ENCODE measurements at places on chromosomes 6 and 20.

DNA sequence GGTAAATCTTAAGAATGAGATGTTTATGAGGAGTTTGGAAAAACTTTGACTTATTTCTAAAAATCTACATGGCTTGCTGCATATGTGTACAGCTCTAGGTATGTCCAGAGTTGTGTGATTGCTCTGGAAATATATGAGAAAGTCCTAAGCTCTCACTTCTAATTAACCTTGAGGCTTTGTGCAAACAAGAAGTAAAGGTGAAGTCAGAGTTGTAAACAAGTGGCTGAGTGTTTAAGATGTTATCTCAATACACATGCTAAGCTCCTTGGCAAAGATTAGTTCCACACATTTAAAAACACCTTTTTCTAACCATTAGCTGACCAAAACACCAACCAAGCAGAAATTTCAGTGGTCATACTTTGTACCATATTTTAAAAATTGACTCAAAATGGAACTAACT lies 684.2 kb downstream of the HTR1B start:
- no peak for DNase-seq

DNA sequence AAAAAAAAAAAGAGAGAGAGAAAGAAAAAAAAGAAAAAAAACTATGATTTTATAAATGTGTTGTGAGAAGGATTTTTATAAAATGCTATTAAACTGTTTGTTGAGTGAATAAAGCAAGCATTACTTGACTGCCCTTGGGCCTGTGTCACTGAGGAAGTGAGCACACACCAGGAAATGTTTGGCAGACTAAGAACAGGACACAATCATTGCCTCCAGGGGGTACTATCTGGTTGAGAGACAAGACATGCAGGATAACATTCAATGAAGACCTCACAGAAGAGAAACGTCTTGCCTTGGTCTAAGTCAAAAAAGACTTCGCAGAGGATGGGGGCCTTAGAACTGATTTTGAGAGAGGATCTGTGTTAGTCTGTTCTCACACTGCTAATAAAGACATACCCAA lies 40.6 kb downstream of the MTFR2 start:
- DNase-seq = no peak

DNA sequence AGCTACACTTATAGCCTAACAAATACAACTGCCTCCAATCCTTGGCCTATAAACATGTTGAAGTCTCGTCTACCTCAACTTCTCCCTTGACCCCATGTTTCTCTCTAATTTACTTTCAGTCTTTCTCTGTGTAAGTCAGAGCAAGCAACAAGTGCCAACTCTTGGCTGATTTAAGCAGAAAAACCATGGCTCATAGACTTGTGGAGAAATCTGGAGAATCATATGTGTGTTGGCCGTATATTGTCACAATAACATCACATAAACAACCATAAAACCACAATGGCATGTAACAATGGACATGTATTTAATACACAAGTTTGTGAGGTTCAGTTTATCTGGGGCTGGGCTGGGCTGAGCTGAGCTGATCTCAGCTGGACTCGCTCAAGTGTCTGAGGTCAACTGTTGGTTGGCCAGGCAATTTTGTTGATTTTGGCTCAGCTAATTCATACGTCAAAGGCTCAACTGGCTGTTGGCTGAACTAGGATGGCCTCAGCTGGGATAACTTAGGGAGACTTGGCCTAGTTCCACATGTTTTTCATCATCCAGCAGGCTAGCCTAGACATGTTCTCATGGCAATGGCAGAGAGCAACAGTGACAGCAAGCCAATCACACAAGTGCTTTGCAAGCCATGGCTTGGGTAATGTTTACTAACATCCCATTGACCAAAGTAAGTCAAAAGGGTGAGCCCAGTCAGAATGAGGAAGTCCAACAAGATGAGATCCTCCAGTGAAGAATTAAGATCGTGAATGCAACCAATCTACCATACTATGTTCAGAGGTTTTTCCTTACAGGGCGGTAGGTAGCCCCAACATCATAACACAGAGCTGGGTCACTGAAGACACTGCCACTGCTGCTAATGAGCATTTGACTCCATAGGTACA lies 12.9 kb upstream of the TBC1D22B start:
- DNase-seq = no peak

DNA sequence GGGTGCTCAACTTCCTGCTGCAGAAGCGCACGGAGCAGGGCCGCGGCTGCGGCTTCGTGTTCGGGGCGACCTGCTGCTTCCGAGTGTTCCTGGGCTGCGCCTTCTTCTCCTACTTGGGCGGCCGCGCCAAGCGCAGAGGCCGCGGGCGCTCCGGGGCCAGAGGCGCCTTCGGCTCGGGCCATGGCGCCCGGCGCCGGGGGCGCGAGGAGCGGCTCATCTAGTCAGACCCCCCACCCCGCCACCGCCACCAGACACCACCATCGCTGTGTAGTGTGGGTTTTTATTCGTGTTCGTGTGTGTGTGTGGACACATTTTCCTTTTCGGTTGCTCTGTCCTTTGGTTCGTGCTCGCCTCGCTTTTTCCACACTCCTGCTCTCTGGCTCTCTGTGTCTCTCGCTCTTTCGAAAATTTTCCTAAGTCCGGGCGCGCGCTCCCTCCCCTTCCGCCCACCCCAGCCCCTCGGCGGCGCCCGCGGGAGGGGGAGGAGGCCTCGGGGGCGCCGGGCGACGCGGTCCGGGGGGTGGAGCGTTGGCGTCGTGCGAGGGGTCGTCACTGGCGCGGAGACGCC lies 38.1 kb downstream of the GNAS start:
- DNase-seq = peak; percentile 58

DNA sequence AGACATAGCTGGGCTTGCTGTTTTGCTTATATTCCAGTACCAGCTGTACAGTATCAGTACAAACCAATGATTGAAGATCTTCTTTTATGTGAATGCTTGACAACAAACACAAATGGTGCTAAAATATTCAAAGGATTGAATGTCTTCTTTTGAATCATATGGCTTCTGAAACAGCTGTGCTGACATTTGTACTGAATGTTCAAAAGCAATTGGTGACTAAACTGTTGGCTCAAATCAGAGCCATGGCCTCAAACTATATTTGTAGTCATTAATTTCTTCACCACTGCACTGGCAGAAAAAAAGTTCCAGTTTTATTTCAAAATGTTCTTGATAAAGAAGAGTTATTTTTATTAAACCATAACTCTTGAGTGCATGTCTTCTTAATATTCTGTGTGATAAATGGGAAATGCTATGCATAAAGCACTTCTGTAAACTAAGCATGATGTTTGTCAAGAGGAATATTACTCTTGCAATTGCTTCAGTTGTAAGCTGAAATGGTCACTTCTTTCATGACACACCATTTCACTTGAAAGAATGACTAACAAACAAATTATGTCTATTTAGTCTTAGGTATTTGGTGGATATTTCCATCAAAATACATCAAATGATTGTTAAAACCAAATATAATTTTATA lies 45.9 kb upstream of the CENPW start:
- DNase-seq = no peak

GRCh38 chr6:42294759-42295158 lies 77.1 kb upstream of the MRPS10 start:
- peak; percentile 9 for DNase-seq

DNA sequence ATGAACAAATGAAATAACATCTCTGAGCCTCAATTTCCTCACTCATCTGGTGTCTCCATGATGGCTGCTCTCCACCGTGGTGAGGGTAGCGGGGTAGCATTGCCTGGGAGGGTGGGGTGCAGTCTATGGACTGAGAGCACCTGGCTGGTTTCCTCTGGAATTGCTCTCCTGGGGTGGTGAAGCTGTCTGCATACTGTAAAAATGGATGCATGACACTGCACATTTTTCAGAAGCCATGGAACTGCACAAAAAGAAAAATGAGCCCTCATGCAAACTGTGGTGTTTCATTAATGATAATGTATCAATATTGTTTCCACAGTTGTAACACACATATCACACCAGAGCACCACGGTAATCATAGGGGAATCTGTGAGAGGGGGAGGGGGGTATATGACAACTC lies 12.1 kb upstream of the ITPR3 start:
- no peak for DNase-seq

DNA sequence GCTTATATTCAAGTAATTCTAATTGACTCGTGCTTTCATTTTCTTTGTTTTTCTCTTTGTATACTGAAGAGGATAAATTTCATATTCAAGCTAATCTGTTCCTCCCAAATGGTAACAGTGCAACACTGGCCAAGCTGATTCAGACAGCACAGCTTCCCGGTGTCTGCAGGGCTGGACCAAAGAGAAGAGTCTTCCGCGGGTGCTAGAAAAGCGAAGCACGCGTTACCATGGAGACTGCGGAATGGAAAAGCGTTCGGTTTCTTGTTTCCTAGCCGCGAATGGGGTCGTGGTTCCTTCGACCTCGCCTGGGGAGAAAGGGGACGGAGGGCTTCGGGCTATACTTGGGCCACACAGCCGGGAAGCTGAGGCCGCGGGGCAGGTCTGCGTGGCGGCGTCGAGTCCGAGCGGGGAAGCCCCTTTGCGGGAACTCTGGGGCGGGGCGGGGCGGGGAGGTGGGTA lies 6.2 kb upstream of the ZNF311 start:
- peak; percentile 39 for DNase-seq

GRCh38 chr20:50001784-50002311 lies 19.1 kb downstream of the SNAI1 start:
- DNase-seq = no peak

DNA sequence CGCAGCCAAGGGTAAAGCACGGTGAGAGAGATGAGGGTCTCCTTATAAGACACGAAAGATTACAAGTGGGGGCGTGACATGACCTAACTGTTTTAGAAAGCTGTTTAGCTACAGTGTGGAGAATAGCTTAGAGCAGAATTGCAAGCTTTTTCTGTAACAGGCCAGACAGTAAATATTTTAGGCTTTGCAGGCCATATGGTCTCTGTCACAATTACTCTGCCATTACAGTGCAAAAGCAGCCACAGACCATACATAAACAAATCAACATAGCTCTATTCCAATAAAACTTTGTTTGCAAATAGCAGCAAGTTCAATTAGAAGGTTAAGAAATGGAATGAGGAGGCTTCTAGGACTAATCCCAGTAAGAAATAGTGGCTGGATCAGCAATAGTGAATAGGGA lies 16.8 kb downstream of the PGM3 start:
- no peak for DNase-seq

DNA sequence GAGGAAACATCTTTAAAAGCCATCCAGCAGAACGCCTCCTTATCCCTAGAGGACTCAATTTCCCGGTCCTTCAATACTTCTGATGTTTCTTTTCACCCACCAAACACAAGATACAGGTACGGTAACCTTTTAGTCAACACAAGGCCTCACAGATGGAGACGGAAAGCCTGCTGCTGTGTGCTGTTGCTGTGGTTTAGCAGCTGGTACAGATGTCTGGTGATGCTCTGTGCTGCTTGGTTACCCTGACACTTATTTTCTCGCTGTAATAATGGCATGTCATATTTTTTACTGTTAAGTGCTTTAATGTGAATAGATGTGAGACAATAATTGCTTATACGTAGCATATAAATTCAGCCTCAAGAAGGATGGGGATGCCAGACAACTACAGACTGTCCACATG lies 25.3 kb downstream of the GMDS start:
- DNase-seq = no peak

GRCh38 chr6:156029286-156029985 lies 573.8 kb upstream of the NOX3 start:
- DNase-seq = no peak

DNA sequence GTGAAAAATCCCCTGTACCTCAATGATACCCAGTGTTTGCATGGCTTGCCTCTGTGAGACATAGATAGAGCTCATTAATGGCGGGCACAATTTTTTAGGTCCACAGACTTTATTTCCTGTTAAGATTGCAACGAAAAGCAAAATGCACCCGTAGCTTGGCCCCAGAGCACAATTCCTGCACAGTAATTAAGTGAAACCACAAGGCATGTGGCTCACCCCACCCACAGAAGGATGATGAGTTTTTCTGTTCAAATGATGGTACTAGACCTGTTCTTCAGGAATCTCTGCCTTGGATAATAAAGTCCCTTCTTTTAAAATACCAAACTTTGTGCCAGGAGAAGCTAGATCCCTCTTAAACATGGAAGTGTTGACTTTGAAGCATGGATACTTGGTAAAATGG lies 738.1 kb downstream of the QKI start:
- no peak for DNase-seq

- DNase-seq = no peak
These were observed 19.5 kb downstream of the LYRM4 start for GRCh38 chr6:5241252-5241651.

DNA sequence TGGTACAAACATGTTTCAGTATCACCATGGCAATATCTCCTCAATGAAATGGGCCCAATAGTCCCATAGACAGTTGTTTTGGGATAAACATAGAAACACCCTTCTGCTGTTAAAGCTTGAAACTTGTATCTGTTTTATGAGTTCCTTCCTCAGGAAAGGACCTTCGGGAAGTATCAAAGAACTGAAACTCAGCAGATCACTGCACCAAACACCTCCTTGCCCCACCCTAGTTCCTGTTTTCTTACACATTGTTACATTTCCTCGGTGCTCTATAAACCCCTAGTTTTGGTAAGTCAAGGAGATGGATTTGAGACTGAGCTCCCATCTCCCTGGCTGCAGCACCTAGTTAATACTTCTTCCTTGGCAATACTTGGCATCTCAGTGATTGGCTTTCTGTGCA lies 73.8 kb upstream of the ECI2 start:
- DNase-seq = no peak

- no peak for DNase-seq
These were observed 128.5 kb upstream of the SALL4 start for GRCh38 chr20:51930775-51931174.

DNA sequence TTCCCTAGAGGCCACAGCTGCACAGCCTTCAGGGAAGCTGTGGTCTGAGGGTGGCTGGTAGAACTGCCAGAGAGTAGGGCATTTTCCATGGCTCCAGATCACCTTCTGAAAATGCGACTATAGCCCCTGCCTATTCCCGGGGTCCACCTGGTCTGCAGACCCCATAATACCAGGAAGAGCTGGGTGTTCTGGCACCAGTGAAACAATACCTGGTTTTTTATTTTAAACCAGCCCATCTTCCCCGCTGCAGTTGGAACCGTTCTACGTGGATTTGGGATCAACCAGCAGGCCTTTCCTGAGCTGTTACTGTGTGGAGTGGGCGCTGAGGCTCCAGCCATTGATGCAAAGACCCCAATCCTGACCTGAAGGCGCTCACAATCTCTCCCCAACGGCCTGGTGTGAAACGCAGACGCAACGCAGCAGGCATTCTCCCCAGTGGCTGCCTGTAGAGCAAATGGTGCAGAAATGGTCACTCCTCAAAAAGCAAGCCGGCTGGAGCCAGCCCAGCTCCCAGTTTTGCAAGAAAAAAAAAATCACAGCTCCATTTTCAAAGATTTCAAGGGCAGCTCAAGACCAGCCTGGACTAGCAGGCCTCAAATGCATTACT lies 11.3 kb downstream of the NPEPL1 start:
- no peak for DNase-seq

DNA sequence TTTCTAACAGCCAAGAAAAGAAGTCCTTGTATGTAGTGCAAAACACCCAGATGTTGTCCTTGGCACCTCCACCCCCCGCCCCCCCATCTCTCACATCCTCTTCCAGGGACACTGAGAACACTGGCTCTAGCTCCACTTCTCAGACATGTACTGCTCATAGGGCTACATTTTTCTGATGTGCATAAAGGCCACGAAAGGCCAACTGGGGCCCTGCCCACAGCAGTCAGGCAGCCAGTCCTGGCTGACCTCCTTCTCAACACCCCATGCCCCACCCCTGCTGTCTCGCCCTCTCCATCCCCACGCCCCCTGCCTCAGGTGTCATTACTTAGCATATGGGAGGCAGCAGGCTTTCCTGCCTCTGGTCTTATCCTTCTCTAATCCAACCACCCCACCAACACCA lies 11.3 kb downstream of the GABRR1 start:
- no peak for DNase-seq

Data from CD4-positive, alpha-beta T cell treated with Interleukin-6 at 100 ng/mL for 8 hours (primary cell).